ENCODE measurements at places on chromosomes 7 and 10. TPM values are rescaled to one million over a fixed set of nuclear protein-coding genes. Genes with fewer than 3 reads are reported as not detected.

DNA sequence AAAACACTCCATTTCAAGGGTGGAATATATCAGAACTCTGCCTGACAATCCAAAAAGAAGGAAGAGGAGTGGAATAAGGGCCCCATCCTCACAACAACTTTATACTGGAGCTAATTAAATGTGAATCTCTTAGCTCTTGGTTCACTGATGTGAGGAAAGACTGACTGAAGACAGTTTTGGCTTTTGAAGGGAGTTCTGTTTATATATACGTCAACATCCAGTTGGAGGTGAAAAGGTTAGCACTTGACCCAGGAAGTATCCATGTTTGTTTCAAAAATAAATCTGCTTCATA, 3.0 kb downstream of the HOXA1 start:
- DNase-seq, result no peak

DNA sequence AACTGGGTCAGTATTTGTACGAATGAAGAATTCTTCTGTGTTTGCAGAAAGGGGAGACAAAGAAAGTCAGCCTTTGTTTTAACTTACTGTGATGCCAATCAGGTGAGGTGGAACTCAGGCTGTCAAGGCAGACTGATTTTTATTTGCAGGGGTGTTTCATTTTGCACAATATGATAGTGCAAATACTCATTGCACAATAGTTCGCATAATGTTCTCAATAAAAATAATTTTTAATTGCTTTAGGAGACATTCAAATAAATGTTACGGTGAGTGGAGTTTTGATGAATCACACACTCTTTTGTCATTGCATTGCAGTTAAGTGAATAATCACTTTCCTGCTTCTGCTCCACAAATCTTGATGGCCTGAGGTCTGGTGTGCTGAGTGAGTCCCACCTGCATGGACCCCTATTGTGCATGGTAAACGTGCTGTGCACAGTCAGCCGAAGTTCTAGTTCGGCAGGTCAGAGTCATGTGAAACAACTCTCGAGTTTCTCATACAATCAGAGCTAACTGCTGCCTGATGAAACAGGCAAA, 141.3 kb upstream of the FZD8 start:
- no peak for DNase-seq

DNA sequence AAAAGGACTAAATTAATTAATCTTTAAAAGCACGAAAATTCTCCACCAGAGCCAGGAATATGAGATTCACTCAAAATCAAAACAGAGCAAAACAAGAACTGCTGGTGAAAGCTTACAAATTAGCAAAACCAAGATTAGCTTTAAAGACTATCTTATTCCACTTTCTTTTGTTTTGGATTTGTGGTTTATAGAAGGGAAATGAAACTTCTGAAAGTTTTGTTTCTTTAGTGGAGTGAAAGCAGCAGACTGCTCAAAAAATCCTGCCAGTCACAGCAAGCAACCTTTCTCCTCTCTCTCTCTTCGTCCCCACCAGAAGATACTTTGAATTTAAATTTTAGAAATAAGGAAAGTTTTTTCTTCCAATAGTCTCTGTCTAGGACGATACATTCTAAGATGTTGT, 7.8 kb downstream of the ACTA2 start:
- DNase-seq, result no peak

DNA sequence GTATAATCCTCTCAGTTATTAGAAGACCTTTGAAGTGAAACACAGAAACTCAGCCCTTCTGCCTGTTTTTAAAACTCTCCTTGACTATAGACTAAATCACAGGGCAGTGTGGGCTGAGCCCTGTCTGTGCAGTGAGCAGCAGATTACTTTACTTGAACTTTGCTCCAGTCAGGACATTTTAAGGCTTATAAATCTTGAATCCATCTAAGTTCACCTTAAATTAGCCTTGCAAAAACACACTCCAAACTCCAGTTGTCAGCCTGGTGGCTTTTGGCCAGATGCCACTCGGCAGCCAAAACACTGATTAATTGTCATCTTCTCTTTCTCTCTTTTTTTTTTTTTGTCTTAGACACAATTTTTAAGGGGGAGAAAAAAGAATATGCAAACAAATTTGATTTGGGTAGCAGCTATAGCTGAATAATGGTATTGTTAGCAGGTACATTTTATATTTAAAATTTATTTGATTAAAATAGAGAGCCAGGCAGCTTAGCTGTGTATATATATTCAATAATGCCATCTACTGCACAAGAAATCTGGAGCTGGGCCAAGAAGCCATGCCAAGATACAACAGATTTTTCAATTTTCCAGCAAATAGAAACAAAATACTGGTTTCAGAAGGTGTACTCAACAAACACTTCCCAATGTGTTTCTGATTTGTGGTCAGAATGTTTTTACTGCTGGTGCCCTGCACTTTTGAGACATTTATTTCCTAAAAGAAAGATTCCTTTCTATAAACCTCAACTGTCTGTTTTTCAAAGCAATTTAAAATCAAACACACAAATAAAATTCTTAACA, 247.7 kb downstream of the TFEC start:
- DNase-seq, result no peak

DNA sequence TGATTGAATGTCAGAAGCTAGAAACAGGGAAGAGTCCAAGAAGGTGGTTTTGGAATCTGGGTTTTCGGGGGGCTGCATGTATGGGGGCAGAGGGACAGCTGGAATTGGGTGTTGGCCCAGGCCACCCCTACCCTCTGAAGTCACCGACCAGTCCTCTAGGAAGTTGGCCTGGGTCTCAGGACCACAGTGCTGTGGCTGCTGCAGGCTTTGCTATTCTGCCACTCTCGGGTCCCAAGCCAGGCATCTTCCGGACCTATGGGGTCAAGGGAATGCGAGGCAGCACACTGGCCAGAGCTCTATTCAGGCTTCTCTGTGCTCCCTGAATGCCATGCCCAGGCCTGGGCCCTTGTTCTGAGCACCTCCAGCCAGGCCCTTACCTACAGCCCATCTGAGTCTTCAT, 13.2 kb downstream of the FGF8 start:
- no peak for DNase-seq

DNA sequence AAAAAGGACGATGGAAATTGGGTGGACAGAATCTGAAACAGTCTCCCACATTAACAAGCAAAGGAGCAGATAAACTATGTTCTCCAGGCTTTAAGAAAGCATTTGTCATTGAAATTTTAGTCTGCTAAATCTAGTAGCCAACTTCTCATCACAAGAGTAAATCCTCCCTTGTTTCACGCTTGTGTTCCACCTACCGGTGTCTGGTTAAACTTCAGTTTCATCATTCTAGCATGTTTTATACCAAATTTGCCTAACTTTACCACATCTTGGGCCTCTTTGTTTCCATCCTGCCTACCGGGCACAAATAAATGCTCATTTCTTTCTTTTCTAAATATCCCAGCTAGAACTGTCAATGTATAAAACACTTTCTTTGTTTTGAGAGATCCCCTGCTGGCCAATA, 5.8 kb downstream of the LIPA start:
- DNase-seq, result no peak

DNA sequence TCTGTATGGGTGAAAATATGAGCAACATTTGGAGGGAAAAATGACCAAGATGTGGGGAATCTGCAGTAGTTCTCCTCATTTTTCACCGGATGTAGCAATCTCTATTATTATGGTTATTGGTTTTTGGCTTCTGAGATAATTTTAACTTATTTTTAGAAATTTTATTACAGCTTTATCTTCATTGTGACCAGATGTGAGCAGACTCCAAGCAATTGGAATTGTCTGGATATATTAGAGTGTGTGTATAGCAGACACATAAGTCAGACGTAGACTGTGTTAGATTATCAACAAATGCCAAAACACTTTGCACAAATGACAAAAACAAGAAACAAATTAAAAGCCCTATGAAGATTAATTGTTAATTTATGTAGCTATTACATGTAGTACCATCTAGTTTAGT, 249.1 kb downstream of the DNAJB9 start:
- no peak for DNase-seq

DNA sequence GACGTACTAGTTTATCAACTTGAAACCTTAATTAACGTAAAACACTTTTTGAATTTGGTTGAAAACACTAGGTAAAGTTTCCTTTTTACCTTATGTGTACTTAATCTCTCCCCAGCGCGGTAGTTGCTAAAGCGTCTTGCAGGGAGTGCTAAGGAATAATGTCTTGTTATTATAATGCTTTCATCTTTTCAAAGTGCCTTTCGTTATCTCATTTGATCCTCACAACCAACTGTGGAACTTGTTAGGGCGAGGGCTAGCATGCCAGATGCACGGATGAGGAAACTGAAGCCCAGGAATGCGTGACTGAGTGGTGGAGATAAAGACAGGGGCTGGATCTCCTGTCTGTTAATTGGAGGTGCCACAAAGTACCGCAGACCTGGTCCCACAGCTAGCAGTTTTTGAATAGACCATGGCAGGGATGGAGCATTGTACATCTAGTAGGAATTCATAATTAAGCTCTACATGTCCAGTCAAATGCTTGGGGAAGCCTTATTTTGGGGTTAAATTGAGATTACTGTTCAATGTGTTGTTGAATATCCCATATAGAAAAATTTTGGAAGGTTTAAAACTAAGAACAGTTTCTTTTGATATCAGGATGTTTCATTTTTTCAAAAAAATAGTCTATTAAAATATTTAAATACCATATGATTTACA, 234.3 kb downstream of the SH2D4B start:
- no peak for DNase-seq

GRCh38 chr7:84744385-84744784, 442.5 kb downstream of the SEMA3D start:
- DNase-seq, result no peak

The KIFBP gene
- polyA plus RNA-seq, result 36.9 TPM

The RBM48 gene
- polyA plus RNA-seq, result 5.8 TPM

The CHST3 gene
- 20.9 TPM for polyA plus RNA-seq

The C7orf57 gene
- 0.07 TPM for polyA plus RNA-seq
